T-helper 9 cell (primary cell): ENCODE measurements at places on chromosomes 16 and 17.

DNA sequence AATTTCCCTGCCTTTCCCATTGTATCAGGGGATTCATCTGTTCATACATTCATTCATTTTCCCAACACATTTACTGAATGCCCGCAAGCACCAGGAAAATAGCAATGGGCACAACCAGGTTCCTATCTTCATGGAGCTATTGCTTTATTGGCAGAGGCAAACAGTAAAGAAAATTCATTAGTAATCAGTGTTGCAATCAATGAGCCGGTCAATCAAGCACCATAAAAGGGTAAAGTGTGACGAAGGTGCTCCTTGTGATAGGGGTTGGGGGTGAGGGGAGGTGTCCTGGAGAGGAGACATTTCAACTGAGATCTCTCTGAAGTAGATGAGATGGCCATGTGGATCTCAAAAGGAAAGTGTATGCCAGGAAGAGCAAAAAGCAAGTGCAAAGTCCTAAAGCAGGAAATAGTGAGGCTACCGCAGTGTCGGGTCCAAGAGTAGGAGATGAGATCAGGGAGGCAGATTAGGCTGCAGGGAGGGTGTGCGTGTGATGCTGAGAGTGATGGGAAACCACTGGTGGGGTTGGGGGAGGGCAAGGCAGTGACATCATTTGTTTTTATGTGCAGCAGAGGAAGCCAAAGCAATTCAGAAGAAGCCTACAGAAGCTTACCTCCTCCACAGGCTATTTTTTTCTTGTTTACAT, 28.4 kb downstream of the CDH13 start:
- peak; percentile 62 for DNase-seq

DNA sequence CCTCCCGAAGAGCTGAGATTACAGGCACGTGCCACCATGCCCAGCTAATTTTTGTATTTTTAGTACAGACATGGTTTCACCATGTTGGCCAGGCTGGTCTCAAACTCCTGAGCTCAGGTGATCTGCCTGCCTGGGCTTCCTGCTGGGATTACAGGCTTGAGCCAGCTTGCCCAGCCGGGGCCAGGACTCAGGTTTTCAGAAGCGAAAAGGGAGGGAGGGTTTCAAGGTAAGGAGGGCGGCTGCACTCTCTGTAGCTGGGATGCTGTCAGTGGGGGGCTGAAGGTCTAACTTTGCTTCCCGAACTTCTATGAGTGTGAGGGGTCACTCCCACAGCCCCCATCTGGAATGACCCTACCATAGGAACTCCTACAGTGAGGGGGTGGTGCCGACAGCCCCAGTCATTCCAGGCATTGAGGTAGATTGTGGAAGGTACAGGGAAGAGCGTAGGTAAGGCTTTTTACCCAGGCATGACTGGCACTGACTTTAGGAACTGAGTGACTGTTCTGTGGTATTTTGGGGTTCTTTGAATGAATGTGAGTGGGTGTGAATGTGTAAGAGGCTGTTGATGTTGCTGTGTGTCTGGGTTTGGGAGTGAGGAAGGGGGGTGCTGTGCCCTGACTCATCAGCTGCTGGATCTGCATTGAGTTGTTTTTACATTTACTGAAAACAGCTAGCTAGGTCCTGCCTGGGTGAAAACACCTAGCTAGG, 3.8 kb upstream of the C1QL1 start:
- no peak for DNase-seq

DNA sequence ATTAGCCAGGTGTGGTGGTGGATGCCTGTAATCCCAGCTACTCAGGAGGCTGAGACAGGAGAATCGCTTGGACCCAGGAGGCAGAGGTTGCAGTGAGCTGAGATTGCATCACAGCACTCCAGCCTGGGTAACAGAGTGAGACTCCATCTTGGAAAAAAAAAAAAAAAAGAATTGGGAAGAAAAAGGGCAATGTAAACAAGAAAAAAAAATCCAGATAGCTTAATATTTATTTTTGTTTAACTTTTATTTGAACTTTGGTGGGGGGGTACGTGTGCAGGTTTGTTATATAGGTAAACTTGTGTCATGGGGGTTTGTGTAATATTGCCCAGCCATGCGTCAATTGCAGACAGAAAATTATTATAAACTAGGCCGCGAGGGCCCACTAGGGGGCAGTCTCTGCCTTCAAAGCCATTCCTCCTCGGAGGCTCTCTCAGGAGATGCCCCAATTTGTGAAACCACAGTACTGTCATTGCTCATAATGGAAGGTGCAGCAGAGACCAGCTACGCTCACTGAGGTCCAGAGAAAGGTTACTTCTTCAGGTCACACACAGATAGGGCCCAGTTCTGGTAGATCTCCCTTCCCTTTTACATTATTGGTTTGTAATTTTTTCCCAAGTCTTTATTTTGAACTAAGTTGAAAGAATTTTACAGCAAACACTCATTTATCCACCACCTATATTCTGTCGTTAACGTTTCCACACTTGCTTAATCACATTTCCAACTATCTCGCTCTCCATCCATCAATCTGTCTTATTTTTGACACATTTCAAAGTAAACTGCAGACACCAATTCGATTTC, 206.2 kb downstream of the PRKCB start:
- DNase-seq = peak; percentile 72

DNA sequence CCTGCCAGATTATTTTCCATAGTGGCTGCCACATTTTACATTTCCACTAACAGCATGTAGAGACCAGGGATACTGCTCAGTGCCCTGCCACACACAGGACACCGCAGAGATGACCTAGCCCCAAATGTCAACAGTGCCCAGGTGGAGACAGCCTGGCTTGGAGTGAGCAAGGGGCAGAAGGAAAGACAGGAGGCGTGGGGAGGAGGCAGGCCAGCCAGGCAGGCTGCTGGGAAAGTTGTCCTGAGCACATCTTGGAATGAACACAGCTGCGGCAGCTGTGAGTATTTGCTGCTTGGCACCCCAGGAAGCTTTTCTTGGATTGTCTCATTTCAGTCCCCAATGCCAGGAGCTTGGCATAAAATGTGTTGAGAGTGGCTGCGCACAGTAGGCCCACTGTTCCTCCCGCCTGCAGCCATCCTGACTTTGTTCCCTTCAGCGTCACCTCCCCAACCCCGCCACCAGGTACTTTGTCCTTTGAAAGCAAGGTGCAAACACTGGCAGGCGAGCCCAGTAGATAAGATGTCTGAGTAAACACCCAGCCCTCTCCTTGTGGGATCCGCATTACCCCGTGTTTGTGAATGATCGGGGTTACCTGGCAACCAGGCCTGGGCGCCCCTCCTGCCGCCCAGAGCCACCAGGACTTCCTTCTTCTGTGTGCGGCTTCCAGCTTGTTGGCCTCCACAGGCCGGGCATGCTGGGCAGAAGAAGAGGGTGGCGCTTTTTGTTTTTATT, 114.0 kb downstream of the CMIP start:
- DNase-seq = no peak

DNA sequence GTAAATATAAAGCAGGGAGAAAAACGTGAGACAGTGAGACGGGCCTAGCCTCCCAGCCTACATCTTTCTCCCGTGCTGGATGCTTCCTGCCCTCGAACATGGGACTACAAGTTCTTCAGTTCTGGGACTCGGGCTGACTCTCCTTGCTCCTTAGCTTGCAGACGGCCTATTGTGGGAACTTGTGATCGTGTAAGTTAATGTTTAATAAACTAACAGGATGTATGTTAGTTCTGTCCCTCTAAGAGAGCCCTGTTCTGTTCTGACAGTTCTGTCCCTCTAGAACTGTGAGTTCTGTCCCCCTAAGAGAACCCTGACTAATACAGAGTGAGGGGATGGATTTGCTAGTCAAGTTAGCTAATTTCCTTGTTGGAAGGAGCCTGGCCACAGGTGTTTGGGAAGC, 16.7 kb upstream of the MYH10 start:
- no peak for DNase-seq

DNA sequence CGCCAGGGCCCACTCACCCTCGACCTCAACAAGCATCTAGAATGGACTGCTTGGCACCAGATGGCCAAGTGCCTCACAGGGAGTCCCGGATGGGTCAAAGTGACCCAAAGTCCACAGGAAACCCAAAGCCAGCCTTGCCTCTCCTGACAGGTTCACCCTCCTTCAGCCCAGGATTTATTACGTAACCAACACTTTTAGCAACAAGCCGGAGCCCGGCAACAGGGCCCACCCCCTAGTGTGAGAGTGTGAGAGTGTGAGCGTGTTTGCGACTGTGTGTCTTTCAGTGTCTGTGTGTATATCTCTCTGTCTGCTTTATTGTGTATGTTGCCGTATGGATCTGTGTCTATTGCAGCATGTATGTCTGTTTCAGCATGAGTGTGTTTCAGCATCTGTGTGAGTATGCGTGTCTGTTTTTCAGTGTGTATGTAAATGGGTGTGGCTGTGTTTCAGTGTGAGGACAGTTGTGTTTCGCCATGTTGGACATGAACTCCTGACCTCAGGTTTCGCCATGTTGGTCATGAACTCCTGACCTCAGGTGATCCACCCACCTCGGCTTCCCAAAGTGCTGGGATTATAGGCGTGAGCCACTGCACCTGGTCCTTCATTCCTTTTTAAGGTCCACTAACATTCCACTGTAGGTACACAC, 13.7 kb upstream of the PEMT start:
- no peak for DNase-seq

DNA sequence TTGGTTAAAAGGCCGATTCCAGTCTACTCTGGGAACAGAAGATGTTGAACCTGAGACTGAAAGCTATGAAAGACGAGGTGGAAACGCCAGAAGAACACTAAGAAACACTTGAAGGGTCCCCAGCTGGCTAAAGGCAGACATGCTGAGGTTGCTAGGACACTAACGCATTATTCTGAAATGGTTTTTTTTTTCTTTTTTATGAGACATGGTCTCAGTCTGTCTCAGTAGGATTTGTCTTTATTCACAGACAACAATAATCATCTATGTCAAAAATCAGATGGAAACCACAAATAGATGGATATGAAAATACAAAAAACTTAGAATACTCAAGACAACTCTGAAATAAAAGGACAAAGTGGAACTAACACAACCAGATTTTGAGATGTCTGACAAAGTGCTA, 35.0 kb upstream of the RASD1 start:
- DNase-seq = no peak

DNA sequence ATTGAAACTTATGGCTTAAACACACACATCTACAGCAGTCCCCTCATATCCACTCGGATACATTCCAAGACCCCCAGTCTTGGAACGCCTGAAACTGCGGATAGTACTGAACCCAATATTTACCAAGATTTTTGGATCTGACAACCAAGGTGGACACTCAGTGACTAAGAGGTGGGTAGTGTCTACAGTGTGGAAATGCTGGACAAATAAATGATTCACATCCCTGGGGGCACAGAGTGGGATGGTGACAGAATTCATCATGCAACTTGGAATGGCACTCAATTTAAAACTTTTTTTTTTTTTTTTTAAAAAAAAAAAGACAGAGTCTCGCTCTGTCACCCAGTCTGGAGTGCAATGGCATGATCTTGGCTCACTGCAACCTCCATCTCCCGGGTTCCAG, 54.2 kb upstream of the TRAP1 start:
- no peak for DNase-seq

GRCh38 chr17:66930933-66931332, 33.6 kb upstream of the CACNG4 start:
- no peak for DNase-seq

GRCh38 chr16:16096121-16096857, 127.0 kb downstream of the ABCC6 start:
- DNase-seq = no peak

GRCh38 chr16:73179705-73180331, 131.9 kb upstream of the ZFHX3 start:
- no peak for DNase-seq

DNA sequence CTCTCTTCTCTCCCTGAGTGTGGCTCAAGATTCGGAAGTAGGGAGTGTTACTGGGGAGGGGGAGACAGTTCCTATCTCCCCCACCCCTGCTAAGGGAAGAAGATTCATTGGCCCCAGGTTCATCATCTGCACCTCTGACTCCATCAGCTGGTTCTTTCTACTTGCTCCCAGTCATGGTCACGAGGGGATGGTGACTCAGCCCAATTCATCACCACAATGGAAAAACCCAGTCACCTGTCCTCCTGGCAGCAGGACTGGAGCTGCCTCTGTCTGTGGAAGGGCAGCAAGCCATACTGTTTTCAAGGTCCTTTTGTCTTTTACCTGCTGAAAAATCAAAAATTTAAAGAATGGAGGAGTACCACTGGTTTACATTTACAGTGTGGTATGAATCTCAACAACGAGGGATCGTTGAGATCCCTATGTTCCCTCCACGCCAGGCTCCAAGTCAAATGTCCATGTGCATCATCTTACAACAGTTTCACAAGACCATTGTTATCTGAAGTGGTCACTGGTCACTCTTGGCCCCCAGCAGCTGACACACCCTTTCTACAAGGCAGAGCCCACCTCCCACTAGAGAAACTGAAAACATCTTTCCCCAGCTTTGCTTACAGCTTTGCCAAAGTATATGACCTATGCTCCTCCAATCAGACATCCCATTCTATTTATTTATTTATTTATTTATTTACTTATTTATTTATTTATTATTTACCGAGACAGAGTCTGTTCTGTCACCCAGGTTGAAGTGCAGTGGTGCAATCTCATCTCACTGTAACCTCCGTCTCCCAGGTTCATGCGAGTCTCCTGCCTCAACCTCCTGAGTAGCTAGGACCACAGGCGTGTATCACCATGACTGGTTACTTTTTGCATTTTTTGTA, 40.4 kb upstream of the NDRG4 start:
- no peak for DNase-seq

GRCh38 chr17:72215928-72216327, 95.1 kb downstream of the SOX9 start:
- DNase-seq = no peak

GRCh38 chr16:11401161-11402050, 56.1 kb downstream of the RMI2 start:
- DNase-seq = no peak

DNA sequence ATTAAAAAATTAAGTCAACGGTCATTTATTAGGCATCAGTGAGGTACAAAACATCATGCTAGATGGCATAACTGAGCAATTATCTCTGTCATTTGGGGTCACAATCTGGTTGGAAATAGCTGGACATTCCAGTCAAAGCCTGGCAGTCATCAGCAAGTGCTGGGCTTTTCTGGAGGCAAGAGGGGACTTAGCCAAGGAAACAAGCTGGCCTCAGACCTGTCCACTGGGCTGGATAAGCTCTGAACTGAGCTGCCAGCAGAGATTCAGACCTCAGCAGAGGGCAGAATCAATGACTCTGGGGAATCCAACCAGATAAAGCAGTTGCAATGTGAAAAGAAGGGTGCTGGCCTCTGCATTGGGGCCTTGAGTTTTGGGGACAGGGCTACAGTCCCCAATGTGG, 161.9 kb upstream of the NOL11 start:
- DNase-seq = no peak

DNA sequence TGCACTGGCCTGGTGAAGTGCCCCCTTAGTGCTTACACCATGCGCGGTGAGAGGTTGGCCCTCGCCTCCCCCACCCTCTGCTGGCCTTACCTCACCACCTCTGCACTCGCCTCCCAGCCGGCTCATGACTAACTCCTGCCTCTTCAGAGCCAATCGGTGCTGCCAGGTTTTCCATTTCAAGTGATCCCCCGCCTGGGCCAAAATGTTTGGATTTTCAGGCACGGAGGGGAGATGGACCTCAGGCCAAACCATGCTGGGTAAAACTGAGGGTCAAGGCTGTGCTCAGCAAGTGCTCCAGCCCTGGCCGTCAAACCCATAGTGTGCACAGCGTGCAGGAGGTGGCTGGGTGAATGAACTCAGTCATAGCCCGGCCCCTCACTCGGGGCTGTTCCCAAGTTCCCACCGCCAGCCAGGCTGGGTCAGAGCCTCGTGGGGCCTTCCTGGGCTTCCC, 175.4 kb downstream of the SEC14L1 start:
- no peak for DNase-seq
